NCI-H1417 treated with DMSO at 0.1 percent for 48 hours (cell line): ENCODE measurements at places on chromosomes 2 and 18.
A peak's percentile ranks its signal among the peaks of the same experiment; 100 is the strongest.

GRCh38 chr2:200748779-200749178, 62.9 kb upstream of the BZW1 start:
- no peak for DNase-seq

DNA sequence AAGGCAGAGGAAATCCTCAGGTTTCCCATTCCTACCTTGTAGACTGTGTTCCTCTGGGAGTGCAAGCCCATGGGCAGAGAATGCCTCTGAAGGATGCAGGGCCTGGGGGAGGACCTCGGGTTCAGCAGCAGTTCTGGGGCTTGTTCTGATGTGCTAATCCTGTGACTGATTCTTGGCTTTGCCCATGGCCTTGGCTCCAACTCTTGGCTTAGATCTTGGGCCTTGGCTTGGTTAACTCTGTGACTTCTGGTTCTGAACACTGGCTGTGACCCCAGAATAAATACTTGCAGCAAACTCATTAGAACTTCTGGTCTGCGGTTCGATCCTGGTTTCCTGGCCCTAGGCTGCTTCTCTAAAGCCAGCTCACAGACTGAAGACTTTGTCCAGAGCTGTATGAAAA, 366.9 kb upstream of the ZEB2 start:
- no peak for DNase-seq

DNA sequence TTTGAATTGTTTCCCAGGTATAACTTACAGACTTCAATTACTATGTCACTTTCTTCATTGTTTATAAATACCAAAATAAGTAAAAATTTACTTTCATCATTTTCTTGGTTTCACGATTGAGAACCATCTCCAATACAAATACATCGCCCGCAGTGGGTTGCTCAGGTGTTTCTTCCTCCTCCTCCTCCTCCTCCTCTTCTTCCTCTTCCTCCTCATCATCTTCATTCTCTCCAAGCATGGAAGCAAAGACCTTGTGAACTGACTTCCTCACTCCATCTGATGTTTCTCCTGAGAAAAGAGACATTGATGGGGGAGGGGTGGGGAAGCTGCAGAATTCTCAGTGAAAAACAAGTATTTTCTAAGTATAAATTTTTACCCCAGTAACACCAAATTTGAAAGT, 6.6 kb downstream of the GTF3C3 start:
- DNase-seq: no peak

DNA sequence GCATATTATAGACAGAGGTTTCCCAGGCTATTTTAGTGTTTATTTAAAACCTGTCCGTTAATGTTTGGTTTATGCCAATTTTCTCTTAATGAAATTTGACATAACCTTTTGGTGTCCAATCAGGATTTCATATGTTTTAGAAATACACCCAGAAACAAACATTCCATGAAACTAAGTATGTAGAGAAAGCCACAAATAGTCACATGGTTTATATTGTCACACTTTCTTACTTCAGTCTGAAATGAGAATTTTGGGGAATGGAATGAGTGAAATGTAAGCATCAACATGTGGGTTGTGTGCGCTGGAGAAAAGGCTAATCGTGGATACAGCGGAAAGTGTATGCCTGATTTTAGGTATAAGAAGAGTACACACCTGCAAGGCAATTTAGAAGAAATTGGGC, 277.0 kb upstream of the RAB12 start:
- no peak for DNase-seq

DNA sequence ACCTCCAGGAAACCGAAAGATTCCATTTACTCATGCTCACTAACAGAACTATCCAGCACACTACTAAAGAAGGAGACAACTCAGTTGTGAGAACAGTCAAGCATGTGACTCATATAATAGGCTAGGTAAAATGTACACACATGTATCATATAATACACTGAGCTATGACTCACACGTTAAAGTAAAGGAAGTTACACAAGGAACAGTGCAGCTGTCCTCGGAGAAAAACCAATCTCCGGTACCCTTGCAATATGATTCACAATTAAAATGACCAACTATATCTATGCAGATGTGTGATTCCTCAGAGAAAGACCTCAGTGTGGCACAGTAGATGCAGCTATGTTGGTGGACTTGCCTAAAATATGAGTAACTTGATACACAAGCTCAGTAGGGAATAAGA, 76.5 kb downstream of the STRN start:
- no peak for DNase-seq

DNA sequence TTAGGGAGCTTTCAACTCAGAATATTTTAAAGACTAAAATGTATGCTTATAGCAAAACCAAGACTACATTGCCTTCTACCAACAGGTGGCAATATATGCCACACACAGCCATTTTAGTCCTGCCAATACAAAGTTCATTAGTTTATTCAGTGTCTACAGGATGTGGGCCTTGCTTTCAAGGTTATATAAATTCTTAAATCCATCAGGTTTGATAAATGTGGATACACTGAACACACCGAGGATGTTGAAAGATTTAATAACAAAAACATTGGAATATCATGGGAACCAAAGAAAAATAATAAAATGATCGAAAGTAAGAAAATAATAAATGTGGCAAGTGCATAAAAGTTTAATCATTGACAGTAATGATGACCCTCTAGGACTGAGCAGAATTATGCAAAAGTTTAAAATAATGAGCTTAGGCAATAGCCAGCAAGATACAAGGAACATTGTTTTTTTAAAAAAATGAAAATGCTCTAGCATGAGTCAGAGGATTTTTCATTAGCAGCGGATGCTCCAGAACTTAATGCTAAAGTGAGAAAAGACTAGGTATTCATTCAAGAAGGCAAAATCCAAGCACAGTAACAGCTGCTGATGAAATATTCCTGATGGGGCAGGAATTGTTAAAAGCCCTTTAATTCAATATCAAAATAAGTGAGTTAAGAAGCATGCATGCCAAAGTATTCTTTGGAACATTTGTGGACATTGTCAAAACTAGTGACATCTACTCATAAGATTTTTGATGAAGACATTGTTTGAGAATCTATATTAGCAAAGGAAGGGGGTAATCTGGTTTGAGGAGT, 14.2 kb downstream of the SCN9A start:
- DNase-seq: no peak

DNA sequence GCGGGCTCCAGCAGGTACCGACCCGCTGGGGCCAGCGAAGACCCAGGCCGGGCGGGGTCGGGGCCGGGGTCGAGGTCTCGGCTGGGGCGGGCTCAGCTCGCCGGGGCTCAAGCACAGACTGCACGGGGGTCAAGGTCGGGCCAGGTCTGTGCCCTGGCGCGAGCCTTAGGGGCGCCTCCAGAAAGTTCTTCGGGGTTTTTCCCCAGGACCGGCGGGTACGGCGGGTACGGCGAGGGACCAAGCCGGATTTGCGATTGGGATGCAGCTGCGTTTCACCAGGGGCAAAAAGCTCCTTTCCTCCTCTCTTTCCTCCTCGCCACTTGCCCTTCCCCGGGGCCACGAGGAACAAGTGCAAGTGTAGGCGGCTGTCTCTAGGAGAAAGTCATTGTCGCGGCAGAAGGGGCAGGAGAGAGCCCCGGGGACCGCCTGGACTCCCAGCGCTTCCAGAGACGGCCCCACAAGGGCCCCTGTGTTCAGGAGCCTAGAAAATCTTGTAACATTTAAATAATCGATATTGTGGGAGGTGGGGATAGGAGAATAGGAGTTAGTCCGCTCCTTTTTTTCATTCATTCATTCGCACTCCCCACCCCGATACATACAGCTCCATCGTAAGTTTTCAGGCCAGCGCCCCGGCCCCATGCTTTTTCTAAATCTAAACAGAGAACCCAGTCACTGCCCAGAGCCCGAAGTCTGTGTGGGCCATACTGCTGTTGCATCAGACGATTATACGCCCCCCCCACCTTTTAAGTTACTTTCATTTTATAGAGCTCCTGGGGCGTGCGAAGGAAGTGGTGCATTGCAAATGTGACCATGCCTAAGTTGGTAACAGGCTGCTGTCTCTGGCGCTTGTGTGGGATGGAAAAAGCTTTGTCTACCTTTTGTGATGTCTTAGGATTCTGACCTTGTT, 679 bp downstream of the PMAIP1 start:
- peak; percentile 69 for DNase-seq

DNA sequence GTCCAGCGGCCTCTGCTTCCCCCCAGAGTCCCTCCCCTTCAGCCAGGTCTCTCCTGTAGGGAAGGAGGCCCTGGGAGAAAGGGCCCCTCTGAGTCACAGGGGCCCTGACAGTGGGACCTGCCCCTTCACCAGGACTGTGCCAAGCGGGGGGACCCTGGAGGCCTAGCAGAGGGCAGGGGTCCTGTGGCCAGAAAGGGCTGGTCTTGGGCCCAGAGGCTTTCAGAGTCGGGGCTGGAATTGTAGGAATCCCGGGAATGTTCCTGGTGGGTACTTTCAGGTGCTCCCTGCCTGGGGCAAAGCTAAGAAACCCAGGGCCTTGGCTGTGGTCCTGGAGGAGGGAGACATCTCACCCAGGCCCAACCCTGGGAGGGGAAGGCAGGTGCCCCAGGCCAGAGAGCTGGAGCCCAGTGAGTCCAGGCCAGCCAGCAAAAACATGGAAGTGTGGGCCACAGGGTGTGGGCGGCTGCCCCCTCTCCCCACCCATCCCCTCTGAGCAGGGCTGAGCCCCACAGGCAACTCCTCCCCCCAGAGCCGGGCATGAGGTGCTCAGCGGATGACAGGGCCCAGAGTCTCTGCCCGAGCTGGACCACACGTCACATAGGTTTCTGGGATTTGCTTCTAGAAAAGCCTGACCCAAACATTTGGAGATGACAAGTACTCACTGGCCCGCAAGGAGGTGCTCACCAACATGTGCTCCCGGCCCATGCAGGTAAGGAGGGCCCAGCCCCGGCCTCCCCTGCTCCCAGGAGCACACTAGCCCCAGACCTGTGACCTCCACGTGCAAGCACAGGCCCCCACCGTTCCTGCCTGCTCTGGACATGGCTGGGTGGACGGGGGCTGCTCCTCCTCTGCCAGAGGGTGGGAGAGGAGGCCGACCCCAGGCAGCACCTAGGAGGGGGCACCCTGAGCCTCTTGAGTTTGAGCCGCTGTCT, 48.2 kb upstream of the ALPP start:
- DNase-seq: no peak

DNA sequence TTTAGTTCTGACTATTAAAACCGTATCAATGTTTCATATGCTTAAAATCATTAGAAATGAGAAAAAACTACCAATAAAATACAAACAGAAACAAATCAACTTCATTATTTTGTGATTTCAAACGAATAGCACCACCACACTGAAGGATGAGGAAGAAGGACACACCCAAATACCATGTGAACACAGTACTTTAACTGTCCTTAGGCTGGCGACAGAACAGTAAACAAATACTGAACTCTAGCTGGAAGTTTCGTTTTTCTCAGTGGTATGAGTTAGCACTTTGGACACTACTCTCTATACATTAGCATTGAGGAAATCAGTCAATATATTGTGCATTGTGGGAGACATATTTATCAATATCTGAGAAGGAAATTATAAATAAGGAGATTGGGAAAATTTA, 202.4 kb upstream of the AGAP1 start:
- DNase-seq: no peak

GRCh38 chr2:7866104-7866503, 815.8 kb upstream of the ID2 start:
- no peak for DNase-seq

- no peak for DNase-seq
Observed at GRCh38 chr2:210224941-210225672, at the start of gene ACADL. TSS of gene ACADL (minus strand) at chr2:210225447. CDS start at chr2:210225263, 184 bp downstream.

GRCh38 chr2:45578056-45578843, 32.8 kb downstream of the SRBD1 start:
- no peak for DNase-seq

DNA sequence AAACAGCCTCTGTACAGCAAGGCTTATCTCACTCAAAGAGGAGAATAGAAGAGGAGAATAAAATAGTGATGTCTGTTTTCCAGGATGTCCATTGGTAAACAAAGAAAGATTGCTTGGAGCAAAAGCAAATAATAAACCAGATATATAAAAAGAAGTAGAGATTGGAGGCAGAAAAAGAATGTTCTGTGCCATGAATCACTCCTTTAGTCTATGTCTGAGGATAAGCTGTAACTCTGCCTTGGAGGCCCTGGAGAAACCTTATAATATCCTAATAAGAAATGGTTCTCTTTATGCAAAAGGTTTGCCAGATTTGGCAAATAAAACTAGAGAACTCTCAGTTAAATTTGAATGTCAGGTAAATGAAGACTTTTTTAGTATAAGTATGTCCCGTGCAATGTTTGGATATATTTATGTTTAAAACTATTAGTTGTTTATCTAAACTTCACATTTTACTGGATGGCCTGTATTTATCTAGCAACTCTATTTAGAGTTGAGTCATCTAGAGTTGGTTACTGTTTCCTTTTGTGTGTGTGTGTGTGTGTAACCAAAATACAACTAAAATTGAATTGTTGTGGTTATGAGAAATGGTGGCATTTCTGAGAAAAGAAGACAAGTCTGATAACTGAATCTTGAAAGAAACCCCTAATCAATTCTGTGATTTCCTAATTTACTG, 510.3 kb upstream of the SETBP1 start:
- no peak for DNase-seq

DNA sequence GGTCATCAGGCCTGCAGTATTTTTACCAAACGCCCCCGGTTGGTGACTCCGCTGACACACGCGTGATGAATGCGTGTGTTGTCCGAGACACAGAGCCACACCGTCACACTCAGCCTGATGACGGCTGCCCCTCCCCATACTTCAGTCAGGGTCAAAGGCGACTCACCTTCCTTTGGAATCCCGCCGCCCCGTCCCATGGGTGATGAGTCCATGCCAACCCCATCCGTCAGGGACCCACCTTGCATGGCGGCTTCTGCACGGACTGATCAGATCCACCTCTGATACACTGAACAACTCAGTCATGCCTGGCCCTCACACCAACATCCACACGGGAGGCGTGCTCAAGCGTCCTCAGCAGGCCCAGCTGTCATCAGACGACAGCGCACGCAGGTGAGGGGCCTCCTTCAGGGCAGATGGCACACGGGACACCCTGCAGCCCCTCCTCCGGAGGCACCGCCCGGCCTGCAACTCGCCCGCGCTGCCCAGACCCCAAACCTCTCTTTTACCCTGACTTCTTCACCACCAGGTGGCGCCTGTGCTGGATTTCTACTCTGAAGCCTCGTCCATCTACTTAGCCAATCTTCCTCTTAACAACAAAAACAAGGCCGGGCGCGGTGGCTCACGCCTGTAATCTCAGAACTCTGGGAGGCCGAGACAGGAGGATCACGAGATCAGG, 89.2 kb downstream of the ZNF516 start:
- no peak for DNase-seq

DNA sequence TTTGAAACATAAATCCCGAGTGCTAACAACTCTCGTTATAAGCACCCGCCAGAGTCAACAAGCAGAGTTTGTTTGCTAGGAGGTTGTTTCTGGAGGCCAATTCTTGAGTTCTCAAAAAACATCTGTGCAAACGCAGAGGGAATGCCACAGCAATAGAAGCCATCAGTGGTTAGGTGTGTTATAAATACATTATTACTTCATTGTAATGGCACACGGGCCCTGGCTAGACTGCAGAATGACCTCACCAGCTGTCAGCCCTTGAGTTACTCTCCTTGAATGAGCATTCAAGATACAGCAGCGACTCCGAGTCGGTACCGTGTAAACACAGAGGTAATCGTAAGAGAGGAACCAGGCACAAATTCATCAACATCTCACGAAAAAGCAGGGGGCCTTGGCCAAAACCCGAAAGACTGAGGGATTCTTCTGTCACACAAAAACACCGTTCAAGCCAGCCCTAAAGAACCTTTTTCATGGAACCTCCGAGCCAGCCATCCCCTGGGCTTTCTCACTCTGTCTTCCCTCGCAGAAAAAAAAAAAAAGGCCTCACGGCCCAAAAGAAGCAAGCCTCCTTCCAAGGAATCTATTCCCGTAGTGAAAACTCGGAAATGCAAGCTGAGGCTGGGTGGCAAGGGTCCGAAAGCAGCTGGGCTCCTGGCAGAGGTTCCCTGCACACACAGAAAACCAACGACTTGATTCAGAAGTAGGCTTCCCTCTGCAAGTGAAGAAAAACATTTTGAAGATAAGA, 133.7 kb upstream of the MEIS1 start:
- DNase-seq: no peak

GRCh38 chr2:23694058-23695045, 232.6 kb downstream of the ATAD2B start:
- no peak for DNase-seq
